A549 (cell line): ENCODE measurements at places on chromosomes 3 and 15.
A peak's percentile ranks its signal among the peaks of the same experiment; 100 is the strongest.

- DNase-seq, result no peak
These were observed 317.1 kb downstream of the MEX3B start for GRCh38 chr15:81728726-81729125.

- DNase-seq, result no peak
These were observed 124.1 kb downstream of the RASA2 start for GRCh38 chr3:141610939-141611338.

- no peak for DNase-seq
These were observed 753 bp downstream of the INAFM2 start for GRCh38 chr15:40323953-40324937.

GRCh38 chr3:105904678-105905284 lies 36.0 kb upstream of the CBLB start:
- DNase-seq, result no peak

DNA sequence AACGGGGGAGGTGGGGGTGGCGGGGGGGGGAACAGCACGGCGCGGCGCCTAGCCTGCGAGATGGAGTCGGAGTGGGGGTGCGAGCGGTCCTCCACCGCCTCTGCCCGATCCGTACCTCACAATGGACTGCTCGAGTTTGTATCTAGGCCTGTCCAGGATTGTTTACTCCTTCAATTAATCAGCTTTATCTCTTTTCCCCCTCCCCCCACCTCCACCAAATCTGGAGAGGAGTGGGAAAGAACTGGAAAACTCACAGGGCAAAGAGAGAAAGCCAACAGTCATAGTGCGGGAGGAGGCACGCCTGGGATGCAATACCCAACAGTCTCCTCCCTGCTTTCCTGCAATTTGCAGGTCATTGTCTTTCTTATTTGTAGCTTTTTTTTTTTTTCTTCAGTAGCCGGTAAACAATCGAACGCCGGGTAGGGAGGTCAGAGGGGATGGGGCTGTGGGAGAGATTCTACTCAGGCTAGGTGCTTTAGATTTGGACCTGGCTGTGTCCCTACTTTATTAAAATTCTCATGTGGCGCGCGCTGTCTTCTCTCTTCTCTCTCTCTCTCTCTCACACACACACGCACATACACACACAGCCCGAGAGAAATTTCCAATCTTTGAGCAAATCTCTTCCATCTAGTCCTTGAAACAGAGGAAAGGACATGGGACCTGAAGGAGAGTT lies 6.9 kb upstream of the MEIS2 start:
- DNase-seq, result no peak

GRCh38 chr3:178336336-178336735 lies 199.9 kb upstream of the KCNMB2 start:
- DNase-seq, result no peak

GRCh38 chr3:113094337-113095221 lies 103.8 kb downstream of the GTPBP8 start:
- DNase-seq, result no peak

- DNase-seq, result peak; percentile 94
These were observed 72.1 kb downstream of the IL1RAP start for GRCh38 chr3:190585805-190586630.

- no peak for DNase-seq
These were observed 217.9 kb downstream of the TBC1D2B start for GRCh38 chr15:77859491-77860060.

DNA sequence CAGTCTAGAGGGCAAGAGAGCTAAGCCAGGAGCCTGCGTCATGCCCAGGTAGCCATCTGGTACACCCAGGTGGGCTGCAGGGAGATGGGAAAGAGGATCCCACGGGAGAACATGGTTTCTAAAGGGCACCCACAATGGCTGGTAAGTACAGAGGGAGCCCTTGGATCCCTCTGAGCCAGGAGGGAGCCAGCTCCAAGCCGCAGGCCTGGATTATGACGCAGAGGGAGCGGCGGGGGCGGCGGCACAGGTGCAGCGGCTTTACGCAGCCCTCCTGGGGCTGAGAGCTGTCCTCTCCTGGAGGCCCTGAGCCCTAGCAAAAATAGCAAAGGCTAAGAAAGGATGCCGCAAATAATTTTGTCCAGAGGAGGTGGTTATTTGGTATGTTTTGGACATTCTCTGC lies 2.8 kb downstream of the CAV3 start:
- no peak for DNase-seq

- DNase-seq, result peak; percentile 71
These were observed 59.2 kb upstream of the FAM174B start for GRCh38 chr15:92714477-92715401.

DNA sequence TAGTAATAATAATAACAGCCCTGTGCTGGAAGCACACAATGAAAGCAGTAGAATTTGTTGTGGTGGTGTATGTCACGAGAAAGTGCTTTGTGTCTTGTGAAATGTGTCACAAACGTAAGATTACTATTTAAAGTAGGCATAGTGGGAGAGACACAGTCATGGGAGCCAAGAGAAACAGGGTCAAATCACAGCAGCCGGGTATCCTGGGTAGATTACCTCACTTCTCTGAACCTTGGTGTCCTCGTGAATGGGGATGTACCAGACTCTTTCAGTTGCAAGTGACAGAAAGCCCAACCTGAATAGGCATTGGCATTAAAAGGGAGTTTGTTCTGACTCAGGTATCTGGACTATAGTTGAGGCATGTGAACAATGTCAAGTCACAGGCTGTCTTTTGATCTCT lies 29.1 kb upstream of the SRGAP3 start:
- no peak for DNase-seq

GRCh38 chr3:123658118-123658851 lies 73.4 kb upstream of the HACD2 start:
- no peak for DNase-seq

- DNase-seq, result no peak
These were observed 297.1 kb downstream of the SATB1 start for GRCh38 chr3:18127859-18128681.

DNA sequence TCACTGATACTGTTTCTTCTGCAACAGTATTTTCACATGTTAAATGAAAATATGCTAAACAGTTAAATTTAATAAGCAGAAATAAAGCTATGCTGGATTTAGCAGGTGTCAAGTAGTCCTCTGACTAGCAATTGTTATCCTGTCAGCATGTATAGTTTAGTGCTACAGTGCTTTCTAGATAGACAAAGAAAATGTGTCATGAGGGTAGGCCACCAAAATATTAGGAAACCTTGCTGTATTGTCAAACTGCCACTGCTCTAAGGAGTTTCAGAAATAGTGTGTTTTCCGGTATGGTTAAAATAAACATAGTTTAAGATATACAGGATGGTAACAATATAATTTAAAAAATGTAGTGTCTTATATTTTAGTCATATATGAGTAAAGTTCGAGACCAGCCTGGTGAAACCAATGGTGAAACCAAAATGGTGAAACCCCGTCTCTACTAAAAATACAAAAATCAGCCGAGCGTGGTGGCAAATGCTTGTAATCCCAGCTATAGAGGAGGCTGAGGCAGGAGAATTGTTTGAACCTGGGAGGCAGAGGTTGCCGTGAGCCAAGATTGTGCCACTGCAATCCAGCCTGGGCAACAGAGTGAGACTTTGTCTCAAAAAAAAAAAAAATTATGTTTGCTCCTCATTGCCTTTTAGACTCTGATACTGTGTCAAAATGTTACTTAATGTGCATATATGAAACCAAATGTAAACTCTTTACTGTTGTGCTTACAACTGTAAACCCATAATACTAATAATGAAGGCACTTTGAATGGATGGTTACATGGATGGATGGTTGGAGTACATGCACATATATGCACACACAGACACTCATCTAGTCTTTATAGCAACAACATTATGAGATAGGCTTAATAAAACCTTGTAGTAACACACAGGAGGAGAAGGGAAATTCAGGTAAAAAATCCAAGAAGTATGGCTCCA lies 204.8 kb downstream of the RSRC1 start:
- DNase-seq, result no peak

DNA sequence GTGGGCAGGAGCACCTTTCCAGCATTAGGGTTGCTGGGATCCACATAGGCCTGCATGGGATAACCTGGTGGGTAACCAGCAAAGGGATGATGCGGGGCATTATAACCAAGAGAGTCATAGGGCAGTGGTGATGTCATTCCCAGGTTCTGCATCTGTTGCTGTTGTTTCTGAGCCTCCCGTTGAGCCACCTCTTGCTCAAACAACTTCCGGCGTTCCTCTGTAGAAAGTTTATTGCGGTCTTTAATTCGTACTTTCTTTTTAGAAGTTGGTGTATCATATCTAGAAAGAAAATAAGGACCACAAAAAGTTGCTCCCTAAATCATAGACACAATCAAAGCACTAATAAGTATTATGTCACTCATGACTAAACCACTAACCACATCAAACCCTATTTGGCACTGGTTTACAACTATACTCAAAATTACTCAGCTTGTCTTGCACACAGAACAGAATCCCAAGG lies 77.8 kb downstream of the NBEAL2 start:
- no peak for DNase-seq

DNA sequence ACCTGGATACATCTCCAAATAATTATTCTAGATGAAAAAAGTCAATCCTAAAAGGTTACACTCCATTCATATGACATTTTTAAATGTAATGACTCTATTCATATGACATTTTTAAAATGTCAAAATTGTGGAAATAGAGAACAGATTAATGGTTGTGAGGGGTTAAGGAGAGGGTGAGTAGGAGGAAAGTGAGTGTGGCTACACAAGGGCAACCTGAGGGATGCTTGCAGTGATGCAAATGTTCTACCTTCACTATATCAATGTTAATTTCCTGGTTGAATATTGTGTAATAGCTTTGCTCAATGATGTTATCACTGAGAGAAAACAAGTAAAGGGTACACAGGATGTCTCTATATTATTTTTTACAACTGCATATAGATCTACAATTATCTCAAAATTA lies 54.9 kb upstream of the PXYLP1 start:
- DNase-seq, result no peak

GRCh38 chr3:168394439-168394838 lies 298.7 kb upstream of the GOLIM4 start:
- DNase-seq, result no peak

DNA sequence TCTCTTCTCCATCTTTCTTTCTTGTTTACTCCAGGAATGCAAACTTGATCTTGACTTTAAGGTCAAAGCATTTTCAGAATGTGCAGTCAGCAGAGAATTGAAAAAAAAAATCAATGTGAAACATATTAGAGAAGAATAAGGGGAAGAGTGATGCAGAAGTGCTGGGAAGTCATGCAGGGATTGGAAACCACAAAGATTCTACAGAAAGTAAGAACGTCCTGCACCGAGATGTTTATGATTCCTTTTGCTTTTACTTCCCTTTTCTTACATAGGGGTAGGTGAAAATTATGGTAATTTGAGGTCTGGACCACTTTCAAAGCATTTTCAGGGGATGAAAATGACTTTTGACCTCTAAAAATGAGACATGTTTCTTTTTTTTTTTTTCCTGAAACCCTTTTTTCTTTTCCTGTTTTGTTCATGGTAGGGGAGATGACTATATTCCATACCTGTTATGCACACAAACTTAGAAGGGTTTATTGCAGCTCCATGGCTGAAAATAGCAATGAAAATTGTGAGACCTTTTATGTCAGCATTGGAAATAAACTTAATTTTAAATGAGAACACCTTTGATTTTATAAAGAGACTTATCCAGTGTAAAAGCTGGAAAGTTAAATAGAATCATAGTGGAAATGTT lies 623.5 kb upstream of the TBL1XR1 start:
- no peak for DNase-seq

DNA sequence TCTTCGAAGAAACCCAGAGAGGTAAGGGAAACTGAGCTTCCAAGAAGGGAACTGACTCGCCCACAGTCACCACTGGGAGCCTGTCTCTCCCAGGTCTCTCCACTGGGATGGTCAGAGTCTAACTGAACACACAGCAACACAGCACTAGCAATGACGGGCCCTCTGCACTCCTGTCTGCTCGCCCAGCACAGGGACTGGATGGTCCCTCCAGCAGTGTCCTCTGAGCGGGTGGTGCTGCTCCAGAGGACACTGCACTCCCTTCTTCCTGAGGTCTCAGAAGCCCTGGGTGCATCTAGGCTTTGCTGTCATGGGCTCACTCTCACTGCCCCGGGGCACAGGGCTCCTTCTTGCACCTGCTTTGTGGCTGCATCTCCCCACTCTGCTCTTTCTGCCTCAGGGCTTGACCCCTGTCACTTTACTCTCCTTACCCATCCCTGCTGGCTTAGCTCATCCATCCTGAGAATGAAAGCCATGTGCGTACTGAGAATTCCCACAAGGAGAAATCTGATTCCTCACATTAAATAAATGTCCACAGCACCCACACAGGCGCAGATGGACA lies 356.6 kb downstream of the GABRG3 start:
- no peak for DNase-seq

DNA sequence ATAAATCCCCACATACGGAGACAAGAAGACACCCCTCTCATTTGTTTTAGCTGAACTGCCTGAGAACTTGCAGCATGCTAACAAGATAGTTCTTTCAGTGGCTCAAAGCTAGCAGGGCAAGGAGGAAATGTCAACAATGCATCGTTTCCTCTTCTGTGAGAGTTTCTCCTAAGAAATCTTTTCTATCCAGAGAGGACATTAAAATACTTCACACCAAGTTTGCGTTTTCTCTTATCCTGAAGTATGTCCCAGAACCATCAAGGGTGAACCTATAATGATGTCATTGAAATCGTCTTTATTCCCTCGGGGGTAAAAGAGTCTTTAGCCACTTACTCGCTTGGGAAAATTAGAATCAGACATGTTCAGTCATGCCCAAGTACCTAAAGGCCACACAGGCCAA lies 541.7 kb upstream of the MDFIC2 start:
- DNase-seq, result no peak

DNA sequence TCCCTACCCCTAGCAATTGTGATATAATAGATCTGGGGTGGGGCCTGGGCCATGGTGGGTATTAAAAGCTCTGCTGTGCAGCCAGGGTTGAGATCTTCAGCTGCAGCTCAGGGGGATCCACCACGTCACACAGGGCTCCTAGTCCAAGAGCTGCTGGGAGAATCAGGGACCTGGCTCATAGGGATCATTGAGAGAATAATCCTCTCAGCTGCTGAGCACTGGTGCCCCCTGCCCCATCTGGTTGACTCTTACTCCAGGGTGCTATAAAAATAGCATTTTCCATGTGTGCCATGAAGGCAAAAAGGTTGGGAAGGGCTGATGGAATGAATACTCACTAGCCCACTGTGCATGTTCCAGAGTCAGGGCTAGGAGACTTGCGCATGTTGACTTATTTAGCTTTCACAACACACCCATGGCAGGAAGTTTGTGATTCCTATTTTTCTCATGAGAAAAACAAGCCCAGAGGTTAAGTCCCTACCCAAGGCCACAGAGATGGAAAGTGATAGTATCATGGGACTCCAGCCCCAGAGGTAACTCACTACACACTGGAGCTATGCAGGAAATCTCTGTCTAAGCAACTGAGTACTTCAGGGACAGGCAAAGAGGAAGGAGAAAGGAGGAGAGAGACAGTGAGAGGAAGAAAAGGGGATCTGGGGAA lies 94.6 kb upstream of the HERC1 start:
- no peak for DNase-seq
